DMS79 treated with DMSO at 0.1 percent for 48 hours (cell line): ENCODE measurements at places on chromosomes 6 and 20.

DNA sequence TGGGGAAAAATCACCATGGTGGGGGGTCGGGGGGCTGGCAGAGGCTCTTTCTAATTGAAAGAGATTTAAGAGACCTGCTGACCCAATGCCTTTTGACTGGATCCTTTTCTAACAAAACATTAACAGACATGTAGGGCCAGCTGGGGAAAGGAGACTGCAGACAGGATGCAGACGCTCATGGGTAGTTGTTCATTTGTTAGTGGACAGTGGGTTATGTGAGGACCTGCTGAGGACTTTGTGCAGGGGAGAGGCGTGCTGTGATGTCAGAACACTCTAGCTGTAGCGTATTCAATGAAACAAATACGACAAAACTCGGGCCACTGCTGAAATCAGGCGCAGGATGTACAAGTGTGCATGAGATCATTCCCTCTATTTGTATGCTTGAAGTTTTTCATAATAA lies 1.2 kb downstream of the IP6K3 start:
- DNase-seq, result no peak

- no peak for DNase-seq
Observed at GRCh38 chr6:33205191-33206026, 954 bp downstream of the HSD17B8 start.

GRCh38 chr6:4870821-4871494 lies 94.8 kb downstream of the CDYL start:
- DNase-seq, result no peak

GRCh38 chr20:63074182-63074581 lies 67.4 kb upstream of the BHLHE23 start:
- DNase-seq, result no peak

- no peak for DNase-seq
Observed at GRCh38 chr6:19391926-19392325, 445.2 kb upstream of the ID4 start.

DNA sequence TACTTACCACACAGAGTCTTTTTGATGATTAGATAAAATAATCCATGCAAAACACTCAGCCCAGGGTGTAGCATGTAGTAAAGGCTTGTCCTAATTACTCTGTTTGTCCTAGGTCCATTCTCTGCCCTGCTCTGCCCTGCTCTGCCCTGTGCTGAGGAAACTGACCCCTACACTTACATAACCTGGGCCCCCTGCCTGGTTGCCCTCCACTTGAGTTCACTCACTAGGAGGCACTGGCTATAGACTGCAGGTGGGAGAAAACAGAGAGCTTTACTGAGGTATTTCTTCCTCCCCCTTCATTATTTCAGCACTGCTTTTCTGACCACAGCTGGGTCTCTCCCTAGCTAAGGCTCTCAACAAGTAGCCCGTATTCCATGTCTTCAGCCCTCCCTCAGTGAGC lies 70.9 kb upstream of the TBX18 start:
- DNase-seq, result no peak

GRCh38 chr6:149628875-149629510 lies 19.5 kb downstream of the KATNA1 start:
- DNase-seq, result no peak

GRCh38 chr6:31901953-31902643 lies at the start of gene ZBTB12:
Gene ZBTB12 (minus strand): TSS chr6:31902086. CDS start chr6:31901305, 781 bp downstream.
- peak; percentile 92 for DNase-seq

DNA sequence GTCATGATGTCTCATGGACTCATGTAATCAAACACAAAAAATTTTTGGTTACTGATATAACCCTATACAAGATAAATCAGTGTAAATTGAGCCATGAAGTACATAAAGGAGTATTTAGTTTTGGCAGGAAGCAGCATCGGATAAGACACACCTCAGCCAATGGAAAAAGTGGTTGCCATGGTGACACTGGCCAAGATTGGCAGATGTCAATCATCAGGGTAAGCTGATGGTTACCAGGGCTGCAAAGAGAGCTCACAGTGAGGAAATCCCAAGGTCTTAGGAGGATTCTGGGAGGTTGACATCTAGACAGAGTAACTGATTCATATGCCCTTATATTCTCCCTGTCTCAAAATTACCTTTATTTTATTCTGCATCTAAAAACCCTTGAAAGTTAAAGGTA lies 203.8 kb upstream of the PCSK2 start:
- no peak for DNase-seq

- peak; percentile 89 for DNase-seq
Observed at GRCh38 chr6:125277838-125278237, 23.9 kb downstream of the HDDC2 start.

- no peak for DNase-seq
Observed at GRCh38 chr6:170201361-170201760, 89.5 kb downstream of the DLL1 start.

- DNase-seq, result no peak
Observed at GRCh38 chr20:57577679-57578475, 17.0 kb downstream of the PCK1 start.

- no peak for DNase-seq
Observed at GRCh38 chr6:46016063-46016608, 476 bp upstream of the CLIC5 start.

DNA sequence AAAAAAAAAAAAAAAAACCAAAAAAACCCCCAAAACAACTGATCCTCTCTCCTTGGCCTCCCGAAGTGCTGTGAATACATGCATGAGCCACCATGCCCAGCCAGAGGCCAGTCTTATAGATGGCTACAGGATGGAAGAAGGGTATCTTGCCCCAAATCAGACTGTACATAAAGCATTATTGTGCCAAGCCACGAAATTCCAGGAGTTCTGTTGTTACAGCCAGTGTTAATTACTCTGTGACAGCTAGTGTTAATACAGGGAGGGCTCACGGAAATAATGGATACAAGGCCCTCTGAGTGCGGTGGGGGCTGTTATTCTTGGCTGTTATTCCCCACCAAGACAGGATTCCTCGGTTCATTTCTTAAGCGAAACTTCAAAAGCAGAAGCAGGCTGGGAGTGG lies 1.4 kb upstream of the CLPSL2 start:
- DNase-seq, result no peak

GRCh38 chr6:169789146-169789943 lies 37.9 kb downstream of the ERMARD start:
- peak; percentile 67 for DNase-seq

- no peak for DNase-seq
Observed at GRCh38 chr6:127317388-127318128, 25.9 kb downstream of the ECHDC1 start.

DNA sequence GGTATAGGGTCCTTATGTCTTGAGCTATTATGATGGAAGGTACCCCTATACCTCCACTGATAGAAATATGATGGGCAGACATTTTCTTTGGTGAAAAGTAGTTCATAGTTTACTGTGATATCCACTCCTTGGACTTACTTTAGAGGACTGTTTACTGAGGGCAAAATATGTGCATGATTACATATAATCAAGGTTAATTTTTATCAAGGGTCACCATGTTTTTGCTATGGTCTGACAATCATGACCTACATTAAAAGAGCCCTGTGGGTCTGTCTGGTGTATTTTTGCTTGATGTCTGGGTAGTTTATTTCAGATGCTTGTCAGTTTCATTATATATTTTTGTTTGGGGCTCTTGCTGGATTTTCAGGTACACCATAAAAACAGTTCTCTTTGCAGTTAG lies 40.1 kb downstream of the CDKAL1 start:
- no peak for DNase-seq

GRCh38 chr6:116697480-116697879 lies 16.5 kb downstream of the KPNA5 start:
- DNase-seq, result no peak

DNA sequence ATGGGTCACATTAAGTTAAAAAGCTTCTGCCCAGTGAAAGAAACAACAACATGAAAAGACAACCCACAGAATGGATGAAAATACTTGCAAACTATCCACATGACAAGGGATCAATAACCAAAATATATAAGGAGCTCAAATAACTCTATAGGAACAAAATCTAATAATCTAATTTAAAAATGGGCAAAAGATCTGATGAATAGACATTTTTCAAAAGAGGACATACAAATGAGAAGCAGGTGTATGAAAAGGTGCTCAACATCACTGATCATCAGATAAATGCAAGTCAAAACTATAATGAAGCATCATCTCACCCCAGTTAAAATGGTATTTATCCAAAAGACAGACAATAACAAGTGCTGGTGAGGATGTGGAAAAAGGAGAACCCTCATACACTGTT lies 21.0 kb upstream of the ELMO2 start:
- no peak for DNase-seq

GRCh38 chr20:35680452-35681183 lies 15.9 kb upstream of the CPNE1 start:
- no peak for DNase-seq

GRCh38 chr6:169786349-169786748 lies 34.9 kb downstream of the ERMARD start:
- no peak for DNase-seq

- DNase-seq, result no peak
Observed at GRCh38 chr6:144377586-144378210, 92.6 kb downstream of the UTRN start.

DNA sequence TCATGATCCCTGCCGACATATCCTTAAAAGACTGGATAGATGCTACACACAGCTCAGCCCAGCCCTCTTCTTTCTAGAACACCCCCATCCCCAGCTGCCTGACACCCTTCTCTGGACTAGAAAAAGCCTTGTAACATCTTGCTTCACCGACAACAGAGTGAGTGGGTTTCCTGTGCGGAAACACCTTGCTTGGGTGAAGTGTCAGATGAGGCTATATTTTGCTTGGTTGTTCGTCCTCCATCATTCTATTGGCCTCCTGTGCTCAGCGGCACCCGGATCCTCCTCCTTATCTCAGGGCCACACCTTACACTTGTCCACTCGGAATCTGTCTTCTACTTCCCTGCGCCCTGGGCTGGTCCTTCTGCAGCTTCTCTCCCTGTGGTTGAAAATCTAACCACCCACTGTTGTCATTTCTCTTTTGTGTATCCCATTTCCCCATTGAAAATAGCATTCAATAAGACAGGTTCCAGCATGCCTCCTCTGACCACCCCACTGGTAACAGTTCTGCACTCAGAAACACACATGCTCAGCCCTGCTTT lies 101.3 kb upstream of the MLN start:
- peak; percentile 44 for DNase-seq

- no peak for DNase-seq
Observed at GRCh38 chr6:73176057-73176456, 49.2 kb downstream of the KHDC1L start.

GRCh38 chr6:70763754-70764510 lies 96.2 kb downstream of the SMAP1 start:
- DNase-seq, result no peak

- DNase-seq, result no peak
Observed at GRCh38 chr6:24397631-24398030, 5.1 kb upstream of the MRS2 start.

DNA sequence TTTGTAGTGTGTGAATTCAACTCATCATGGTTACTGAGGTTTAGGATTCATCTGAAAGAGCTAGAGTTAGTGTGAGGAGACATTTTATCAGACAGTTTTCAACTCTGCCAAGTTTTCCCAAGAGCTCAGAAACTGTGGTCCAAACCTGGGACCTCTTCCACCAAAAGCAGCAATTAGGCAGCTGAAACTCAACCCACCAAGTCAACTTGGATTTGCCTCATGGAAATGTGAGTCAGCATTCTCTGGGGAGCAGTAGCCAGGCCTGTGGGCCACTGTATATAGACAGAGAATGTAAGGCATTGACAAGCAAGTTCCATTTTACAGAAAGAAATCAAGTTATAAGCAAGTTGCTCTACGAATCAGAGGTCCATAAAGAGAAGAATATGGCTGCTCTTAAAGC lies 178.8 kb upstream of the HDDC2 start:
- no peak for DNase-seq

GRCh38 chr6:122931916-122932315 lies 64.1 kb upstream of the CLVS2 start:
- DNase-seq, result no peak

DNA sequence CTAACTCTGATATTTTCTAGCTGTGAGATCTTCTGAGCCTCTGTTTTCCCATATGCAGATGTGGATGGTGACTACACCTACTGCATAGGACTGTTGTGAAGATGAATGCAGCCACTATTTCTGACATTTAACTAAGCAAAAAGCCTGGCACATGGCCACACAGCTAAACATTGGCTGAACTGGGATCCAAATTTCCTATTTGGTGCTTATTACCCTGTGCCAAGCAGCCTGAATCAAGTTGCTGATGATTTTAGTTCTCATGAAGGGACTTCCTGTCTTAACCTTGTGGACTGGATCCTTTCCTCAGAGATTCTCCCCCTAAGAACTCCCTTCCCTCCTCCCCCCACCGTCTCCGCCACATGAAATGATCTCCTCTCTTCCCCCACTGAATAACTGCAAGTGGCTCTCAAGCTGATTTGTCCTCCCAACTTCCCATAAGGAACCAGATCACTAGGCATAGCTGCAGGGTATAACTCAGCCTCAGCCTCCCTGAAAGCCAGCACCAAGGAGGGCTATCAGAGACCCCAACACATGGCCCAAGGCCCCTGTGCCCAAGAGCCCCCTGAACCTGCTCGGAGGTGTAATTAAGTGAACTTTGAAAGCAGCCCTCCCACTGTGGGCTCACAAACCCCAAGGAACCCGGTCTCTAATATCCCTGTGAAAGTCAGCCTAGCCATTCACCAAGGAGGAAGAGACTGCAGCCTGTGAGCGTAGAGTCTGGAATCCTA lies 55.7 kb downstream of the MAFB start:
- no peak for DNase-seq

DNA sequence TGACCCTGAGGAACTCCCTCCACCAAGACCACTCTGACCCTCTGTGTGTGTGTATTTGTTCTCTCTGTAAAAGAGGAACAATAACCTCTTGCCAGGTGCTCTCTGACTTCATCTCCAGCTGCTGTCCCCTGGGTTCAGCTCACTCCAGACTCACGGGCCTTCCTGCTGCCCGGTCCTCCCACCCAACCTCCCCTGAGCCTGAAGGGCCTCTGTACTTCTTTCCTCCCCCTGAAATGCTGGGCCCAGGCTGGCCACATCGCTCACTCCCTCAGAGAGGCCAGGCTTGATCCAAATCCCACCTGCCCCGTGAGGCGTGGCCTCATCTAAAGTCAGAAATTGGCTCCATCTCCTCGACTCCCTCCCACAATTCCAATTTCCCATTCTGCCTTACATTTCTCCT lies 202.4 kb downstream of the PRKN start:
- DNase-seq, result no peak

GRCh38 chr6:42692137-42692911 lies 30.1 kb downstream of the PRPH2 start:
- DNase-seq, result no peak
